ENCODE measurements at places on chromosomes 7 and 10.
A peak's percentile ranks its signal among the peaks of the same experiment; 100 is the strongest.

GRCh38 chr7:55377162-55377817 lies 12.2 kb downstream of the LANCL2 start:
- DNase-seq = no peak

DNA sequence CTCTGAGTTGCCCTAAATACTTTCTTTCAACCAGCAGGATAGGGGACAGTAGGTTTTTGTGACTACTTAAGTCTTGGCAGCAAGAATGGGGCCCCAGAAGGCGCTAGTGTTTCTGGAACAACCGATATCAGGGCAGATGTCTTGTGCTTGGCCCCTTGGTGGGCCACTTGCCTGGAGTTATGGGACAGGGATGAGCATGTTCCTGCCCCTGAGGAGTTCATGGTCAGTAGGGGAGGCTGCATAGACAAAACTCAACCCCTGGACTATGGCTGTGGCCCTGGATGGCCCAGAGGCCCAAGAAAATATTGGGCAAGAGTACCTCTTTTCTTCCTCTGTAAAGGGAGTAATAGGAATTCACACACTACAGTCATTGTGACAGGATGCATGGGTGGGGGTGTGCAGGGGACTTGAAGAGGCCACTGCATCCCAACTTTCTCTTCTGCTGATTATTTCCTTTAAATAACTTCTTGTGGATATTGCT lies 57.7 kb upstream of the IGFBP3 start:
- no peak for DNase-seq

- no peak for DNase-seq
These were observed 37.8 kb downstream of the OSBPL3 start for GRCh38 chr7:24942226-24942625.

- no peak for DNase-seq
These were observed 15.7 kb upstream of the MACC1 start for GRCh38 chr7:20232848-20233247.

DNA sequence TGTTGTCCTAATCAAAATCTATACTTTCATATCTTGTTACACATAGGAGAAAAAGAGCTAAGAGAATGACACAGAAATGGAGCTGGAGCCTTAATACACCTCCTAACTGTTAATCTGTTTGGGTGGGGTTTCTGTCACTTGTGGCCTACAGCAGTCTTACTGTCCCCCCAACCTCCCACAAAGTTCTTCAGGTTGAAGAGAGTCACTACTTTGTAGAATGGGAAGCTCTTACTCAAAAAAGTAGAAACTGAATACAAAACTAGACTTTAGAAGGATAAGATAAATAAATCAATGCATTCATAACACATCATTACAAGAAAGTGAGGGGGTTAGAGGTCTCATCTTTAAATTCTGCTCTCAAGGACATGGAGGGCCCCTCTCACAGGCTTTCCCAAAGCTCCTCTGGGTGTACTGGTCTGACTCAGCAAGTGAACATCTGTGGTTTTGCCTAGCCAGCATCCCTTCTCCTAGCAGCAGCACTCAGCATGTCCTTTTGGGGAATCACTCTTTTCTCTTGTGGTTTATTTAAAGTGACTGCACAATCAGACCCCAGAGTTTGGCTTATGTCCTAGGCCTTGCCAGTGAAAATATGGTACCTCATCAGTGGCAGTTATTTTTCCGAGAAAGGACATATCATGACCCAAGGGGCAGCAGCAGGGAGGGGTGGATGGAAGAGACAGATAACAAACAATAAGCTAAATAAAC lies 2.0 kb upstream of the BLVRA start:
- DNase-seq = no peak

DNA sequence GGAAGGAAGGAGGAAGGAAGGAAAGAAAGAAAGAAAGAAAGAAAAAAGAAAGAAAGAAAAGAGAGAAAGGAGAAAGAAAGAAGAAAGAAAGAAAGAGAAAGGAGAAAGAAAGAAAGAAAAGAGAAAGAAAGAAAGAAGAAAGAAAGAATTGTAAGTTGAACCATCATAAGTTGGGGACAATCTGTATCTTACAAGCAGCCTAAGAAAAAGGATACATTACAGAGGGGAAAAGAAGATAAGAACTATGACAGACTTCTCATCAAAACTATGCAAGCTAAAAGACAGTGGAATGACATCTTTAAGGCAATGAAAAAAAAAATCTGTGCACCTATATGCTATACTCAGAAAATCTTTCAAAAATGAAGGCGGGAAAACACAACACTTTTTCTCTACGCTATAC lies 50.3 kb upstream of the SP4 start:
- DNase-seq = no peak

GRCh38 chr10:122087436-122087835 lies 98.5 kb downstream of the TACC2 start:
- no peak for DNase-seq

DNA sequence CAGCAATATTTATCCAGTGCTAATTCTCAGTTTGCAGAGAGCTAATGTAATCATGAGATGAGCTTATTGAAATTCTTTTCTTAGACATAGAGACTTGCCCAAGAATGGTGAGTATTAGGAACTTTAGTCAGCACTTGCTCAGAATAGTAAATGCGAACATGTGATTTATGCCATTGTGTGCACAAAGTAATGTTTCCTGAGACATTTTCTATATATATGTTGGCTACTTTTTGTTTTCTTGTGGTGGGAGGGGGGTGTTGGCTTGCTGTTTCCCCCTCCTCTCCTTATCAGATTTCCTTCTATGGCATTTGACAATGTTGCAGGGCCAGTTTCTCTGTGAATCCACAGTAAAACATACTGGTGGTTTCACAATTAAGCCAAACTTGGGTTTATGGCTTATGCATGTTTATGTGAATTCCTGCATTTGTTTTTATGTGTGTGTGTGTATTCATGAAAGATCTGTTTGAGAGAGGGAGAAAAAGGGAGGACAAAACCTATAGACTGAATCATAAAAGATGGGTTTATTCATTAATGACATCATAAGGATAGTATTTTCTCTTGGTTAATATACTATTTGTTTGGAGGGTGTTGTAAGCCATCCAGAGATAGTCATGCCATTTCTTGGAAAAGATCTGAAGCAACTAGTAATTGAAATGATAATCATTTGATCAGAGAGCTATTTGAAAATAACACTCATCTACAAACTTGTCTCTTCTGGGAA lies 36.3 kb downstream of the ARID5B start:
- peak; percentile 73 for DNase-seq

DNA sequence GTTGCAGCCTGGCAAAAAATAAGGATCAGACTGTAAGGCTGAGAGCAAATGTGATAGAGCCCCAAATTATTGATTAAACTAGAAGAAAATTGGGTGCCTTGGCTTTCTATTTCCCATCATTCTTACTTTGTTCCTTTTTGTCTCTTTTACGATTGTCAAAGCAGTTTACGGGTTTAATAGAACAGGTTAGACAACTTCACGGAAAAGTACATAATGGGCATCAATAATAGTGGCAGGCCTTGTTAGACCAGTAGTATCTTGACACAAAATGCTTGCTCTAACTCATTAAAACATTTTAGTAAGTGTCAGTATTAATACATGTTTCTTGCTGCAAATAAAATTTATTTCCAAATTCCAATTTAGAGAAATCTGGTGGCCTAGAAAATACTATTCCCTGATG lies 14.5 kb upstream of the GGCT start:
- DNase-seq = no peak

GRCh38 chr7:148986742-148987009 lies 41.6 kb downstream of the PDIA4 start:
- no peak for DNase-seq

- no peak for DNase-seq
These were observed 162.1 kb downstream of the JAZF1 start for GRCh38 chr7:28018446-28018845.

GRCh38 chr10:101512738-101513137 lies 75.3 kb downstream of the POLL start:
- no peak for DNase-seq

DNA sequence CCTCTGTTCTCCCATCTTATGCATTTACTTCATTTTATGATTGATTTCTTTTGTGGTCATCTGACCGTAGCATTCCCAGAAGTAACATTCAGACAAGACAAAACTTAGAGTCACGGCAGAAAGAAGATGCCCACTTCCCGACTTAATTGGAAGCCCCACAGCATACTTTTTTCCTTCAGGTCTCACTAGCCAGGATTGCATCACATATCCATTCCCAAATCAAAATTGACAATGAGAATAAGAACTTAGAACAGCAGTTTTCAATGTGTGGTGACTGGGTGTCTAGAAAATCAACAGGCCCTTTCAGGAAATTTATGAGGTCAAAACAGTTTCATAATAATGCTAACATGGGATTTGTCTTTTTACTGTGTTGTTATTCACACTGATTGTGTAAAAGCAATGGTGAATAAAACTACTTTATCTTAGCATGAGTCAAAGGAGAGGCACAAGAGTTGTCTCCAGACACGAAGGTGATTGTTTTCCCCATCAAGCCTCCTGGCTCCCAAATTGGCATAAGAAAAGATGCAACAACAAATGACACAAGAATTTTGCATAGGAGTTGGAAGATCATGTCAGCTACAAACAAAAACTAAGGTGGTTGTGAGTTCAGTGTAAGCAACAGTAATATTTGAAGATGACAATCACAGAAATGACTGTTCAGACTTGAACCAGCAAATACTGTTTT lies 493.9 kb downstream of the HTR7 start:
- DNase-seq = no peak

- DNase-seq = no peak
These were observed 13.5 kb upstream of the MSRB2 start for GRCh38 chr10:23081891-23082290.
